Right hindlimb (tissue), 1 donor: ENCODE measurements at places on chromosomes 3 and 15.

DNA sequence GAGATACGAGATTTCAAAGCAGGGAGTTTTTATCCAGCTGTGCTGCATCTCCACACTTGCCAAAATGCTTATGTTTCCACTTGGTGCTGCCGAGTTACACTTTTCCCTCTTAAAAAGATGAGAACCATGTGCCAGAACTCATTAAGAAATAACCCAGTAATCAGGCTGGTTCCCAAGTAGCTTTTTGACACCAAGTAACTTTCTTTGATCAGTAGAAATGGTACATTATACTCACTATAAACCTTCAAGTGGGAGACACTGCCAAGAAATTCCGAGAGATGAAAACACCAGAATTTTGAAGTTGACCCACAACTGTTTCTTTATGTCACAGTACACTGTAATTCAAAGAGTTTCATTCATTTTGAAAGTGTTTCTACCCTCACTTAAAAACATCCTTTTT is 164.6 kb upstream of the CCDC54 start:
- no peak for DNase-seq

DNA sequence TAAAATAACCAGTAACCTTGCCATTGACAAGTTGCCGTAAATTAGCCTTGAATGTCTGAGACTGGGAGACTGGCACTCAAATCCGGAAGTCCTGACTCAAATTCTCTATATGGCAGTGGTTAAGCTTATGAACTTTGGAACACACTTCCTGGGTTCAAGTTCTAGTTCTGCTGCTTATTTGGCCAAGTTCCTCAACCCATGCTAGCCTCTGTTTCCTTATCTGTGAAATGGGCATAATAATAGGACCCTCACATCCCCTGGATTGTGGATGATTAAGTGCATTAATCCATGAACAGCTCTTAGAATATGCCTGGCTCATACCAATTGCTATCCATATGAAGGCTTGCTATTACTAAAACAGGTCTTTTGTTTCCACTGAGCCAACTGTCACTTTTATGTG is 311.5 kb downstream of the EDEM1 start:
- DNase-seq: no peak

DNA sequence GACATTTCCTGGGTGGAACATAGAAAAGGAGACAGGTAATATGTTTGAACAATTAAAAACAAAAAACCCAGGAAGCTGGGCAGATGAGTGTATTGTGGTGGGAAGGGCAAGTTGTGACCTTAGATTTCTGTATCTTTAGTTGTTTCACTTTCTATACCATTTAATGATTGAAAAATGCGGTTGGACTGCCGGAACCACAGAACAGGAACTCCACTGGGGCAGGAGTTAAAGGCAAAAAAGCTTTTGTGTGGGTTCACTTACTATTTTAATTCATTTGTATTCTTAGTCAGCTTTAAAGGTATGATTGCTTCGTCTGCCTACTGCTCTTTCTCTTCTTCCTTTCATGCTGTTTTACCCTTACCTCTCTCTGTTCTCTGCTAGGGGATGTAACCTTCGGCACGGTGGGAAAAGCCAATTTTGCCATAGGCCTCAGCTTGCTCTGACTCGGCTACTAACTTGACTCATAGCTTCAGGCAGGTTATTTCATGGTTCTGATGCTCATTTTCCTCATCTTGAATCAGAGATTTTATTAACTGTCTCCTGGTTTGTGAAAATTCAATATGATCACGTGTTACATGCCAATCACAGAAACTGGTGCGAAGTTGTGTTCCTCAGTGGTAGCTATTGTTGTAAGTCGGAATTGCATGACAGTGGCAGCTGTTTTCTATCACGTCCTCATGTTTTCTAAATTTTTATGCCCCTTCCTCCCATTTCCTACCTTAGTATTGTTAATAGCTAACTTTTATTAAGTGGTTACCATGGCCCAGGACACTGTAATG is 1.6 kb upstream of the MCTP2 start:
- DNase-seq: no peak

DNA sequence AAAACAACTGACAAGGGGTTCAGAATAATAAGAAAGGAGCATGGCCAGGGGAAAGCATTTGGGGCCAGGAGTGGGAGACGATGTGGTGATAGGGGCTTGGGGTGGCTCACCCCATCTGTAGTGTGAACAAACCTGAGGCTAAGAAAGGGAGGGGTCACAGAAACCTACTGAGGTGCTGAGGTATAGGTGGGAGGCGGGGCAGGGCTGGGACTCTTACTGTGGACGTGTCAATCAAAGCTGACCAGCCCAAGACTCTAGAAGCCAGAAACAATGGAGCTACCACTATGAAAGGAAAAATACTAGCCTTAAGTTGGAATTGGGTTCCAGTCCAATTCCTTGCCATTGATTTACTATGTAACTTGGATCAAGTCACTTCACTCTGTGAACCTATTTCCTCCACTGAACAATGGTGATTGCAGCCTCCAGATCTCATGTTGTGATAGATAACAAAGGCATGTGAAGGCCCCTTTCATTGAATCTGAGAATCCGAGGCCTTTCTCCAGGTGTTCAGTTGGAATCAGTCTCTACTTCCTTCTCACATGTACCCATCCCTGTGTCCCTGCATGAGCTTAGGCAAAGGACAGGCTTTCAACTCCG is 260.9 kb upstream of the HES1 start:
- DNase-seq: no peak

DNA sequence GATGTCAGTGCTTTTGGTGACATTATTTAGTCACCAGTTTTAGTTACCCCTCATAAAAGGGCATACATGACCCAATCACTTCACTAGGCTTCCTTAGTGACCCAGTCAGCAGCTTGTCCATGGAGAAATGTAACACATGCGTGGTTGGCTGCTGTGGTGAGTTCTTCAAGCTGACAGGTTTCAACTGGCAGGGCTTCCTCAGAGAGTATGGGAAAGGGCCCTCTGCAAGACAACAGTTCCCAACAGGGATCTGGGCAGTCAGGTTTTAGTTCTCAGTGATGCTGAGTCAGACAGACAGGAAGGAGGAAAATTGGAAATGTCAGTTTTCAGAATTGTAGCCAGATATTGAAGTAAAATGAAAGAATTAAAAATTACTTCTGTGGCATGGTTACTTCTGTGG is 282.5 kb downstream of the TBL1XR1 start:
- DNase-seq: no peak

- no peak for DNase-seq
Observed at GRCh38 chr3:3665961-3666640, 133.1 kb upstream of the LRRN1 start.

- no peak for DNase-seq
Observed at GRCh38 chr15:72033285-72033684, 84.7 kb downstream of the MYO9A start.

DNA sequence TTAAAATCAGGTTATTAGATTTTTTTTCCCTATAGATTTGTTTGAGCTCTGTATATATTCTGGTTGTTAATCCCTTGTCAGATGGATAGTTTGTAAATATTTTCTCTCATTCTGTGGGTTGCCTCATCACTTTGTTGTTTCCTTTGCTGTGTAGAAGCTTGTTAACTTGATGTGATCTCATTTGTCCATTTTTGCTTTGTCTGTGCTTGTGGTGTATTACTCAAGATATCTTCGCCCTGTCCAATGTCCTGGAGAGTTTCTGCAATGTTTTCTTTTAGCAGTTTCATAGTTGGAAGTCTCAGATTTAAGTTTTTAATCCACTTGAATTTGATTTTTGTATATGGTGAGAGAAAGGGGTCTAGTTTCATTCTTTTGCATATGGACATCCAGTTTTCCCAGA is 699.1 kb downstream of the NAALADL2 start:
- DNase-seq: no peak

GRCh38 chr3:64377942-64378341 is 152.7 kb upstream of the PRICKLE2 start:
- DNase-seq: no peak

DNA sequence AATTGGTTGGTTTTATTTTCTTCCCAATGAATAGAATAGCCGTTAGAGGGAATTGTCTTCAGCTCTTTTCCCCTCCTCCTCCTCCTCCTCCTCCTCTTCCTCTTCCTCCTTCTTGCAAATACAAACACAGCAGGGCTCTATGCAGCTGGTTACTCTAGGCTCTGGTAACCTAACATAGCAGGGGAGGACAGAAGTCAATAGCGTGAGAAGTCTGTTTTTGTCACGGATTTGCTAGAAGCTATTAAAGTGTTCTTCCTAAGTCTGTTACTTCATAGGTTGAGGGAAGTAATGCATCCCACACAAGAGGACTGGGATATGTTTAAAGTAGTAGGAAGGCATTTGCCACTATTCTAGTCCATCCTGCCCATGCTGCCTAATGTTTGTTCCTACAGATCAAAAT is 374.7 kb upstream of the TPRG1 start:
- DNase-seq: no peak

DNA sequence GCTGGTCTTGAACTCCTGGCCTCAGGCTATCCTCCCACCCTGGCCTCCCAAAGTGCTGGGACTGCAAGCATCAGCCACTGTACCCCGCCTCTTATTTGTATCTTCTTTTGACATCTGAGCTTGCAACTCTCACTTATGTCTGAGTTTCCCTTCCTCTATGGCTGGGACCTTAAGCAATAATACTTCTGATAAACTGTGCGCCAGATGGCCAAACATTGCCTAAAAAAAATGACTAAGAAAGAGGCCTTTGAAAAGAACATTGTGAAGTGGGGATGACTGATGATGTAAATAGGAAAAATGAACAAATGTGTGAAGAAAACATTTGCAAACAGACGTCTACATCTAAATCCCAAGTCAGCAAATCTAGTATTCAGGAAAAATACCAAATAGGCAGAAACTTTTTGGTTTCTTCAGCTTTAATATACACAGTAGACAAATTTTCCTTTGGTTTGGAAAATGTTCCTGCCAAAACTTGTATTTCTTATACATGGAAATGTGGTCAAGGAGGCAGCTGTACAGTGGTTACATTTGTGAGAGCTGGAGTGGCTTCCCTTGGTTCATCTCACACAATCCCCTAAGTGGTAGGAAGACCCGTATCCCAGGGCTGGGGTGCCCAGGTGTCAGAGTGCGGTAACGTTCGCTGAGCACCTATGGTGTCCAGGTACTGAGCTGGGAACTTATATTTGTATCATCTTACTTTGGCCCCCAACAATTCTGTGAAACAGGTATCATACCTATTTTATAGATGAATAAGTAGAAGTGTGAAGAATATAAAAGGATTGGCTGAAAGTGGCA is 11.6 kb upstream of the TFRC start:
- no peak for DNase-seq

- no peak for DNase-seq
Observed at GRCh38 chr3:14227856-14228255, 49.2 kb downstream of the LSM3 start.

GRCh38 chr15:40252438-40253166 is 13.7 kb downstream of the PAK6 start:
- no peak for DNase-seq
